ENCODE measurements at places on chromosomes 3 and 15.

- DNase-seq = no peak
These were observed 36.6 kb upstream of the SH3GL3 start for GRCh38 chr15:83410532-83410931.

DNA sequence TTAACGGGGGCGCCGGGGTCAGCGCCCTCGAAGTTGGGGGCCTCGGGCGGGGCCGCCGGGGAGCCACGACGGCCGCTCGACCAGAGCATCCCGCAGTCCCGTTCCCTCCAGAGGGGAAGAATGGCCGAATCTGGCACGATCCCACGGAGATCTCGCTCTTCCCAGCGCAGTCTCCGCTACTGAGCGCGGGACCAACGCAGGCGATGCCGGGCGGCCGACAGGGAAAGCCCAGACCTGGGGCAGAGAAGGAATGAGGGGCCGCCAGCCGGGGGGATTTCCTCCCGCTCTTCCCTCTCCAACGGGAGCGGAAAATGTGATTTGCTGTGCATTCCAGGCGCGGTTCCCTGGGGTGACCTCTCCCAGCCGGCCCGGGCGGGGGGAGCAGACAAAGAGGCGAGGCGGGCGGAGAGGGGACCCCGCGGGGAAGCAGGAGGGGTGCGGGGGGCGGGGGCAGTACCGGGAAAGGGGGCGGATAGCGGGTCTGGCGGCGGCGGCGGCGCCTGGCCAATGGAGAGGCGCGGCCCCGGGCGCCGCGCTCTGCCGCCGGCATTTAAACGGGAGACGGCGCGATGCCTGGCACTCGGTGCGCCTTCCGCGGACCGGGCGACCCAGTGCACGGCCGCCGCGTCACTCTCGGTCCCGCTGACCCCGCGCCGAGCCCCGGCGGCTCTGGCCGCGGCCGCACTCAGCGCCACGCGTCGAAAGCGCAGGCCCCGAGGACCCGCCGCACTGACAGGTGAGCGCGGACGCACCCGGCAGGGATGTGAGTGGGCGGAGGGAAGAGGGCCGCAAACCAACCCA is at the start of gene GREM1:
GREM1 (plus strand) TSS at position 579 of the 801 bp plus-strand sequence. CDS start 12,687 bp downstream, outside the sequence.
- DNase-seq = no peak

DNA sequence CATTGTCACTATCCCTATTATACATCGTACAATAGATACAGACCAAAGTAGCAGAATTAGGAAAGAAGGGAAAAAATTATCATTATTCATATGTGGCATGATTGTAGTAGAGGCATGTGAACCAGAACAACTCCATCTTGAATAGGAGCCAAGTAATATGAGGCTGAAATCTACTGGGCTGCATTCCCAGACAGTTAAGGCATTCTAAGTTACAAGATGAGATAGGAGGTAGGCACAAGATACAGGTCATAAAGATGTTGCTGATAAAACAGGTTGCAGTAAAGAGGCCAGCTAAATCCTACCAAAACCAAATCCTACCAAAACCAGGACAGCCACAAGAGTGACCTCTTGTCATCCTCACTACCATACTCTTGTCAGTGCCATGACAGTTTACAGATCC is 1035.4 kb upstream of the SEMA6D start:
- no peak for DNase-seq

- no peak for DNase-seq
These were observed 53.0 kb upstream of the HES1 start for GRCh38 chr3:194082743-194083636.

GRCh38 chr3:107283948-107284347 is 93.3 kb upstream of the CCDC54 start:
- DNase-seq = no peak

Measured in activated CD4-positive, alpha-beta T cell treated with anti-CD3 and anti-CD28 coated beads, Interleukin-2, amount 50 U/mL, for 24 hours (primary cell).